Uterus (tissue), 4 donors: ENCODE measurements at places on chromosomes 5 and 9. TPM values are rescaled to one million over a fixed set of nuclear protein-coding genes. Genes with fewer than 3 reads are reported as not detected.

DNA sequence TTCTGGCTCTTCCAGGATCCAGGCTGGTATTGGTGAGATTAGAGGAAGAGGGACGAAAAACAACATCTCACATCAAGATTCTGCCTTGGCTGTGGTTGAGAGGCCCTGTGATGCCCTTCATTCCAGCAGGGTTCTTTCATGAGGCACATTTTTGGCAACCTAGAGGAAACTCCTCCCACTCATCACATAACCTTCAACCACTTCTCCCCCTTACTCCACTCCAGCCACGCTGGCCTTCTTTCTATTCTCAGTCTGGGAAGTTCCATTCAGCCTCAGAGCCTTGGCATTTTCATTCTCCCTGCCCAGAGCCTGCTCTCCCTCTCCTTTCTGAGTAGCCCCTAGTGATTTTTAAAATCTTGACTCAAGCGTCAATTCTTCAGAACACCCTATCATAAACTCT is 337.5 kb downstream of the ZSWIM6 start:
- DNase-seq, result no peak
- H3K27ac ChIP-seq, result no peak overlapping the region
- H3K4me3 ChIP-seq, result no peak overlapping the region
- no peaks in the 10 kb centered on the region for H3K4me1 ChIP-seq
- H3K36me3 ChIP-seq, result no peaks in the 10 kb centered on the region

The IRX2 gene
- not detected for total RNA-seq

DNA sequence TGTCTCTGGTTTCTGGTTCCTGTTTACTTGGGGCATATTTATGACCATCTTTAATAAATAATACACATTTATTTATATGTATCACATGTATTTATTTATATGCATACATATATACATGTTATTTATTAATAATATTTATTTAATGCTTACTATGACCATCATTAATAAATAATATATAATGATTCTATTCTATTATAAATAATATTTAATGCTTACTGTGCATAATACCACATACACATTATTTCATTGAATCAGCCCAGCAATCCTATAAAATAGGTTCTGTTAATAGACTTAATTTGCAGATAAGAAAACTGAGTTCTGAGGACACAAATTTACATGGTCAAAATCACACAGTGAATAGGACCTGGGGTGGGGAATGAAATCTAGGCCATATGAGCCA is 24.2 kb downstream of the ACTBL2 start:
- no peaks in the 10 kb centered on the region for H3K4me1 ChIP-seq
- DNase-seq, result no peak
- no peaks in the 10 kb centered on the region for H3K27me3 ChIP-seq
- H3K36me3 ChIP-seq, result no peaks in the 10 kb centered on the region

The CERT1 gene
- 65.8 TPM for total RNA-seq

The SIT1 gene
- 0.21 TPM for total RNA-seq

DNA sequence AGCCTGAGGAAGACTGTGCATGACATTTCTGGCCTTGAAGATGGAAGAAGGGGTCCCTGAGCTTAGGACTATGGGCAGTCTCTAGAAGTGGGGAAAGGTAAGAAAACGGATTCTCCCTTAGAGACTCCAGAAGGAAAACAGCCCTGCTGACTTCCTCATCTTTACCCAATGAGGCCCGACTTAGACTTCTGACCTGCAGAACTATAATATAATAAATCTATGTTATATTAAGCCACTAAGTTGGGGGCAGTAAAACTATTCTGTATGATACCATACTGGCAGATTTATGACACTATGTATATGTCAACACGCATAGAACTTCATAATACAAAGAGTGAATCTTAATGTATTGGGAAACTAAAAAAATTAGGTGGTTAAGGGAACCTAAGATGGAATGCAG is 422.0 kb downstream of the PLK2 start:
- no peak for DNase-seq
- no peaks in the 10 kb centered on the region for H3K4me1 ChIP-seq
- H3K27me3 ChIP-seq, result no peaks in the 10 kb centered on the region
- H3K4me3 ChIP-seq, result no peak overlapping the region
- H3K27ac ChIP-seq, result no peak overlapping the region
- no peaks in the 10 kb centered on the region for H3K36me3 ChIP-seq

DNA sequence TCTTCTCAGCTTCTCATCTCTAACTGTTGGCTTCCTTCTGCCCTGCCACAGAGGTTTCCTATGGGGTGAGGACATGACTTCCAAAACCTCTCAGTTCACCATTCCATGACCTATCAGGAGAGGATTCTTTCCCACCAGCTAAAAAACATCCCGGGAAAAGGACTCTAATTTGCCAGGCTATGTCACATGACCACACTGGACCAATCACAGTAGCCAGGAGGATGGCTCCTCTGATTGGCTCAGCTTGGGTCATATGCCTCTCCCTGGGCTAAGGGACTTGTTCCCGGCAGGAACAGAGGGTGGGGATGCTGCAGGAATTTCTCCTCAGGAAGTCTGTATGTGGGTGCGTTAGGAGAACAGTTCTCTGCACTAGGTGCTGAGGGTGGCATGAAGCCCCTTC is 40.3 kb upstream of the XPA start:
- no peak overlapping the region for H3K27ac ChIP-seq
- no peak for DNase-seq
- H3K36me3 ChIP-seq, result no peaks in the 10 kb centered on the region
- H3K4me1 ChIP-seq, result no peaks in the 10 kb centered on the region
- no peaks in the 10 kb centered on the region for H3K27me3 ChIP-seq

- H3K27ac ChIP-seq, result no peak overlapping the region
- H3K4me1 ChIP-seq, result no peaks in the 10 kb centered on the region
- DNase-seq, result no peak
- H3K36me3 ChIP-seq, result no peaks in the 10 kb centered on the region
Measured at GRCh38 chr9:80632041-80632440, 1057.3 kb downstream of the TLE1 start.

The COL27A1 gene
- total RNA-seq, result 52.9 TPM

GRCh38 chr5:107319901-107320300 is 350.8 kb downstream of the EFNA5 start:
- H3K27me3 ChIP-seq, result no peaks in the 10 kb centered on the region
- H3K27ac ChIP-seq, result no peak overlapping the region
- no peaks in the 10 kb centered on the region for H3K36me3 ChIP-seq
- no peak for DNase-seq

GRCh38 chr9:84874596-84874995 is 205.1 kb downstream of the NTRK2 start:
- no peak overlapping the region for H3K4me3 ChIP-seq
- no peaks in the 10 kb centered on the region for H3K36me3 ChIP-seq
- DNase-seq, result no peak
- H3K27ac ChIP-seq, result no peak overlapping the region
- no peaks in the 10 kb centered on the region for H3K4me1 ChIP-seq

The KCNN2 gene
- total RNA-seq, result 1.8 TPM

- no peak for DNase-seq
- peak overlapping the region; percentile 48 for H3K27ac ChIP-seq
- no peaks in the 10 kb centered on the region for H3K27me3 ChIP-seq
- no peak overlapping the region for H3K4me3 ChIP-seq
Measured at GRCh38 chr5:158998793-158999325, 100.9 kb downstream of the EBF1 start.

- no peaks in the 10 kb centered on the region for H3K36me3 ChIP-seq
- H3K27me3 ChIP-seq, result no peaks in the 10 kb centered on the region
- DNase-seq, result no peak
- no peaks in the 10 kb centered on the region for H3K4me1 ChIP-seq
- H3K4me3 ChIP-seq, result no peak overlapping the region
Measured at GRCh38 chr9:113641100-113641885, 177.8 kb downstream of the RGS3 start.

DNA sequence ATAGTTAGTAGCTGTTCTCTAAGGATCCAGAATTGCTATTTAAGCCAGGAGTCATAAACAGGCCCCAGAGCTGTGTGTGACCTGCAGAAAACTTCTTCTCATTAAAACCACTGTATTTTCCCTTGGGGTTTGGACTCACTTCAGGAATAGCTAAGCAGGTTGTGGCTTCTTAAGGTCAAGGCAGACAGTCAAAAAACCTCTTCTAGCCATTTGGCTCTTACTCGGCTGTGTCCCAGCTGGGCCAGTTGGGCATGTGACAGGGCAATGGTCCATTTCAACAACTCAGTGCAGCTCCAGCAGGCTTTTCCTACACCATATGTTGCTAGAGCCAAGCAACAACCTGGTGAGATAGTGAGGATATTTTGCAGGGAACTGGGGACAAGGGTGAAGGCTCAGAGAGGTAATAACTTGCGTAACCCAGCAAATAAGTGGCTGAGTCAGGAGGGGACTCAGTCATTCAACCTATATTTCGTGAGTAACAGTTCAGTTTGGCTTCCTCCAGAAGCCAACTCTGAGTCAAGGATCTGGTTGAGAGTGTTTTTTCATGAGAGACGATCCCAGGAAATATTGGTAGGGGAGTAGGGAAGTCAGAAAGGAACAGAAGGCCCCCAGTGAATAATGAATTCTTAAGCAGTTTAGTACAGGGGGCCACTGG is 115.4 kb upstream of the PPP2R2B start:
- no peaks in the 10 kb centered on the region for H3K27me3 ChIP-seq
- H3K27ac ChIP-seq, result no peak overlapping the region
- DNase-seq, result no peak

DNA sequence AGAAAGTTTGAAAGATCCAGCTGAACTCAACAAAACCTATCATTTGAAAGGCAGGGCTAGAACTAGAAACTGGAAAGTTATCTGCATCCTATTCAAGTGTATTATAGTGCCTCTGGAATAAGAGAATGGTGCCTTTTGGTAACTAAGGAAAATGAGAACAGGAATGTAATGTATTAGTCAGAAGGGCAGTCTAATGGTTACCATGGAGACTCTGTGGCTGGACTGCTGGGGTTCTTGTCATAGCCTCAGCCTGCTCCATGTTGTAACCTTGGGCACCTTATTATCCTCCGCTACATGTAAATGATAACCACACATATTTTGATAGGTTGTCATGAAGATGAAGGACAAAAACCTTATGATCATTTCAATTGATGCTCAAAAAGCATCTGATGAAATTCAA is 24.6 kb upstream of the IFNB1 start:
- no peak overlapping the region for H3K27ac ChIP-seq
- no peak for DNase-seq
- no peaks in the 10 kb centered on the region for H3K27me3 ChIP-seq
- no peaks in the 10 kb centered on the region for H3K36me3 ChIP-seq
- no peaks in the 10 kb centered on the region for H3K4me1 ChIP-seq

GRCh38 chr9:112933696-112934095 is 43.0 kb upstream of the SLC46A2 start:
- no peak overlapping the region for H3K27ac ChIP-seq
- no peak overlapping the region for H3K4me3 ChIP-seq
- no peaks in the 10 kb centered on the region for H3K27me3 ChIP-seq
- H3K4me1 ChIP-seq, result no peaks in the 10 kb centered on the region
- DNase-seq, result no peak
- no peaks in the 10 kb centered on the region for H3K36me3 ChIP-seq

DNA sequence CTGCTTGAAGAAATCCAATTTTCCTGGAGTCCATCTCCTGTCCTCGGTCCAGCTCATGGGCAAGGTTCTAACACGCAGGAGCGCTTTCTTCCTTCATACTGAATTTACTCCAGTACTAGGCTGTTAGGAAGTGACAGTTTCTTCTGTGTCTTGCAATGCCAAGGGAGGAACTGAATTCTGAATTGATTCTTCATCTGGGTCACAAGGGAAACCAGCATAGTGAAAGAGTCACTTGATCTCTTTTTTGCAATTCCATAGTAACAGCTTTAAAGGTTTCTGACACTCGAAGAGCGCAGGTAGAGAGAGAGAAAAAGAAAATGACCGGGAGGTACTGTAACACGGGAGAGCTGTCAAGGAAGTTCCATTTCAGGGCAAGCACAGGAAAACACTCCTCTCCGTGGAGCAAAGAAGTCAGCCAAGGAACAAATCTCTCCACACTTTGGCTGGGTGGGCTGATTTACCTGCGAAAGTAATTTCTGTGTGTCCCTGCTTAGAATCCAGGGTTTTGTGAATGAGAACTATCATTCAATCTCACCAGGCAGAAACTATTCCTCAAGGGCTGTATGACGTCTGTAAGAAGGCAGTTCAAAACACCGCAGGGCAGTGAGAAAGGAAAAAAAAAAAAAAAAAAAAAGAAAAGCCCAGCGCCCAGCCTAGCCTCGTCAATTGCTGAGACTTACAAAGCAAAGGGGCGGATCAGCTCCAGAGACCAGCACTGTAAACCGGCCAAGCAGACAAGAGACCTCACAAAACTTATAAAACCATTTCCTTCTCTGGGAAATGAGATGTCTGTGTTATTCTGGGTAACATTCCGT is 617.8 kb downstream of the PDE4D start:
- peak overlapping the region; percentile 66 for H3K27ac ChIP-seq
- peak overlapping the region; percentile 42 for H3K4me3 ChIP-seq
- no peaks in the 10 kb centered on the region for H3K4me1 ChIP-seq
- H3K36me3 ChIP-seq, result no peaks in the 10 kb centered on the region
- H3K27me3 ChIP-seq, result no peaks in the 10 kb centered on the region

DNA sequence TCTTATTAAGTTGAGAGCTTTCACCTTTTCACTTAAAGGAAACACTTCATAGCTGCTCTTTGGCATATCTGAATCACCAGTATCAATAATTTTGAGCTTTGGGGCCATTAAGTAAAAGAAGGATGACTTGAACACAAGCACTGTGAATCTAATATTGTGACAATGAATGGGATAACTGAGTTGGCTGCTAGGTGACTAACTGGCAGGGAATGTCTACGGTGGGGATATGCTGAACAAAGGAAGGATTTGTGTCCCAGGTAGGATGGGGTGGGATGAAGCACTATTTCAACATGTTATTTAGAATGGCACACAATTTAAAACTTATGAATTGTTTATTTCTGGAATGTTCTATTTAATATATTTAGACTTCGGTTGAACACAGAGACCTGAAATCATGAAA is 123.6 kb downstream of the TEX10 start:
- DNase-seq, result no peak
- no peak overlapping the region for H3K27ac ChIP-seq
- no peaks in the 10 kb centered on the region for H3K4me1 ChIP-seq
- no peaks in the 10 kb centered on the region for H3K36me3 ChIP-seq

DNA sequence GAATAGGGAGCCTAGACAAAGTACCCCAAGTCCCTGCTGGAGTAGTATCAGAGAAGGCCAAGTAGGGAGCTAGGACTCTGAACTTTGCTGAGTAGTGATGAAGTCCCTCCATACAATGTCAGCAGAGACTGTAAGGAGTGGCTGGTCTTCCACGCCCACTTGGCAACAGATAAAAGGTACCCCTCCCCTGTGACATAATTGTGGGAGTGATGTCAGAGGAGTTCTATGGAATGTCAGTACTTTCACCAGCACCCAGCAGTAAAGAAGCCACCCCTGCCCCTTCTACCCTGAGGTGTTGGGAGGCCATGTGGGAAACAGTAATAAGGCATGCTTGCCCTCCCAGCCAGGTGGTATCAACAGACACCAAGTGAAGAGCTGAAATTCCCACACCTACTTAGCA is 143.9 kb downstream of the SLIT3 start:
- peaks cover 7% of the 10 kb centered on the region for H3K4me1 ChIP-seq
- no peak overlapping the region for H3K27ac ChIP-seq
- DNase-seq, result no peak
- H3K27me3 ChIP-seq, result no peaks in the 10 kb centered on the region

- no peaks in the 10 kb centered on the region for H3K27me3 ChIP-seq
- DNase-seq, result no peak
- no peaks in the 10 kb centered on the region for H3K4me1 ChIP-seq
- H3K36me3 ChIP-seq, result no peaks in the 10 kb centered on the region
- H3K4me3 ChIP-seq, result no peak overlapping the region
Measured at GRCh38 chr9:116594547-116594946, 92.6 kb upstream of the TRIM32 start.
